ENCODE measurements at places on chromosomes 6 and 20.
A peak's percentile ranks its signal among the peaks of the same experiment; 100 is the strongest.

DNA sequence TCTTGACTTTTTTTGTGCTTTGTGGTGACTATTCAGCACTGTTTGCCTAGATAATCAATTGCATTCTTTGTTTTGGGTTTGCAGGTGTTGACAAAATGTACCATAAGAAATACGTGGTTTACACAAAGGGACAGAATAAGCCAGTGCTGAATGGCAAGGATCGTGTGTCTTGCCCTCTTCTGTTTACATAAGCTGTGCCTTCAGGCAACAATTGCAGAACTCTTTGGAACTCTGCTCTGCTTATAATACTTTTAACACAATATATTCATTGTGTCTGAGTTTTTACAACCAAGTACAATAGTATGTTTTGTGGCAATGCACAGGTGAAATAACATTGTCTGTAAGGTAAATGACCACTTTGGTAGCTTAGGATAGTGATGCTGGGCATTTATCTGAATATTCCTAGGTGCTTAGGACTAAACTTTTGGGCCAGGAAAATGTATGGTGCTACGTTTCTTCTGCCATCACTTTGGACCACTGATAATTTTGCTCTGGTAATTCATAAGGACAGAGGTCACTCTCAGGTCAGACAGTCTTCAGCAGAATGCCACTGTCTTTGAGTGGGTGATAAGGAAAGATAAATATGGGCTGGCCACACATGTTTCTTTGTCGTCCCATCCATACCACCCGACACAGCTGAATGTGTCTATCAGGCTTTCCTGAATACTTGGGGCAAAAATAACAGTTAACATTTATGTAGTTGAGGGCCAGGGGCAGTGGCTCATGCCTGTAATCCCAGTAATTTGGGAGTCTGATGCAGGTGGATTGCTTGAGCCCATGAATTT, 344.6 kb upstream of the IMPG1 start:
- no peak for DNase-seq

DNA sequence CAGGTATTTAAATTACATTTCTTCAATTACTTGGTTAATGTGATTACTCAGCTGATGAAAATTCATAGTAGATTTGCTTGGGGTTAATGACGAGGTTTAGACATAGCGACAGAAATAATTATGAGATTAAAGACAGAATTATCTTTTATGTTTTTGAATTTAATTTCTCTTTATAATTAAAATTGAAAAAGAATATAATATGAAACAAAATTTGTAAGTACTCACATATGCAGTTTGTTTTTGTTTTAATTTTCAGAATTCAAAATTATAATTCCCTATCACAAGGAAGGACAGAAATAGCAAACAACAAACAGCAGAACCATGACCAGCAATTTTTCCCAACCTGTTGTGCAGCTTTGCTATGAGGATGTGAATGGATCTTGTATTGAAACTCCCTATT, at the start of gene TAAR8:
TSS of gene TAAR8 (plus strand) at position 301 of the 400 bp plus-strand sequence. CDS start at position 322, 21 bp downstream.
- no peak for DNase-seq

GRCh38 chr6:106177786-106178185, 91.7 kb downstream of the PRDM1 start:
- no peak for DNase-seq

DNA sequence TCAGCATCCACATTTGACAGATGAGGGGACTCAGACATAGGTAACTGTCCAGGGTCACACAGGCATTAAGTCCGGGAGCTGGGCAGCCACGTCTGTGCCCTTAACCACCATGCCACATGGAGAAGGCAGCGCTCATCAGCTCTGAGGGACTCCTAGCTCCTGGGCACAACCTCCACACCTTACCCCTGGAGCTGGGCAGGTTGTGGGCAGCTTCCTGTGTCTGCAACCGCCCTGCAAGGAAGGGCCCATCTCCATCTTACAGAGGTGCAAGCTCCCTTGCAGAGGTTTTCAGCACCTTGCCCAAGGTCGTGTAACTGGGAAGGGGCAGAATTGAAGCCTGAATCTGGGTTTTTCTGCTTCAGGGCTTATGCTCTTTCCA, 7.9 kb downstream of the CCDC167 start:
- no peak for DNase-seq

- no peak for DNase-seq
Measured at GRCh38 chr20:41230136-41230535, 87.4 kb downstream of the ZHX3 start.

DNA sequence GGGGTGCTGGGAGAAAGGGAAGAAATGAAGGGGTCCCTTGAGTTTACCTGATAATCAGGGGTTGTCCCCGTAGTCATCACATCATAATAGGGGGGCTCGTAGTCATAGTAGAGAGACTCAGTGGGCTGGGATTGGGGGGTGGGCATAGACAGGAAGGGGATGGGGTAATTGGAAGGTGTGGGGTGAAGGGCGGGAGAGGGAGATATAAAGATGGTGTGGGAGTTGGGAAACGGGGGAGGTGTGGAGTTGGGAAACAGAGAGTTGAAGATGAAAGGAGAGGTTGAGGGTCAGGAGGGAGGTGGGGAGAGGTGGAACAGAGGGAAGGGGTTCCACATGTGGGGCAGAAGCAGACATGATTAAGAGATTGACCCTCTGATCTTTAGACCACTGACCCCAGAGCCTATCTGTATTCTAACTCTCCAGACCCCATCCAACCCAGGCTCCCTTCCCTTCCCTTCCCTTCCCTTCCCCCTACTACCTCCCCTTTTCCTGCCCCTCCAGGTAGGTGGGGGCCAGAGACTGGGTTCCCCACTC, 6.5 kb downstream of the COL11A2 start:
- DNase-seq: no peak

GRCh38 chr6:55567558-55567957, 11.4 kb downstream of the HMGCLL1 start:
- DNase-seq: no peak

- no peak for DNase-seq
Measured at GRCh38 chr20:59342023-59342957, 41.9 kb downstream of the EDN3 start.

- peak; percentile 63 for DNase-seq
Measured at GRCh38 chr6:143806282-143807102, 36.6 kb upstream of the LTV1 start.

DNA sequence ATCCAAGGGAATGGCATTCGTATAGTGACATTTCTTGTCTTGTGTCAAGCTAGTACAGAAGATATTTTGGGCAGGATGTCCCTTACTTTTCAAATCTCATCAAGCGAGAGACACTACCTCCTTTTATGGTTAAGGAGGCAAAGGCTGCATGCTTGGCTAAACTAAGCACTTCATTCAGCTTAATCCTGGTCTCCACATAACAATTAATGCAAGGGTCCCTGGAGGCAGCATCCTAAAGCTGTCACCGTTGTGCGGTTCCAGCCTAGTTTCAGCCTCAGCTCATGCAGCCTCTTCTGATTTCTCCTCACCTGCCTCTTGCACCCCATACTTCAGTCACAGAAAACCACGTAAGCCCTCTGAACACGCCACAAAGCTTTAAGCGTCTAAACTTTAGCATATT, 67.1 kb upstream of the SLC22A23 start:
- DNase-seq: no peak

DNA sequence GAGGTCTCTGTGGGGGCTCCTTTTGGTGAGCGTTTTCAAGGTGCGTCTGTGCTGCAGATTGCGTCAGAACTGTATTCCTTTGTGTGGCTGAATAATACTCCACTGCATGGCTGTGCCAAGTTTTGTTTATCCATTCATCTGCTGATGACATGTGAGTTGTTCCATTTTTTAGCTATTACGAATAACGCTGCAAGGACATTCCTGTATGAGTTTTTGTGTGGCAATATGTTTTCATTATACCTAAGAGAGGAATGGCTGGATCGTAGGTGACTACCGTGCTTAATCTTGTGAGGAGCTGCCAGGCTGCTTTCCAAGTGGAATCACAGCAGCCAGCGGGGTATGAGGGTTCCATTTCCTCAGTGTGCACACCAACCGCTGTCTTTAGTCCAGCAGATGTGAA, 1.1 kb upstream of the DACT2 start:
- no peak for DNase-seq

DNA sequence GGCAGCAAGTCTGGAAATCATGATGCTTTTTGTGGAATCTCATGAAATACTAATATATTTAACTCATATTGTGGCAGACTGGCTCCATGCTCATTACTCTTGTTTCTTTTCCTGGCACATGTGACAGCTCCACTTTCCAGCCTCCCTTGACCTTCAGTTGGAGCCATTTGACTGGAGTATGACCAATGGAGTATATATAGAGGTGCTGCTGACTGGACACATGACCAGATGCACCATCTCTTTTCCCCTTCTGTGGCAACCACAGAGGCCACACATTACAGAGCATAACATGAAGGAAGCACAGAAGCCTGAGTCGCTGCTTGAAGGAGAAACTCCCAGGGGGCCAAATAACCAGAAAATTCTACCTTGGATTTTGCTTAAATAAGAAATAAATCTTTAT, 77.4 kb downstream of the MKKS start:
- DNase-seq: no peak

GRCh38 chr6:157238346-157238745, 85.0 kb downstream of the TMEM242 start:
- DNase-seq: no peak

- no peak for DNase-seq
Measured at GRCh38 chr6:56664029-56664428, 21.3 kb upstream of the DST start.

GRCh38 chr20:53834062-53834442, 236.3 kb downstream of the BCAS1 start:
- DNase-seq: no peak

GRCh38 chr6:15320693-15321092, 74.8 kb downstream of the JARID2 start:
- DNase-seq: no peak

DNA sequence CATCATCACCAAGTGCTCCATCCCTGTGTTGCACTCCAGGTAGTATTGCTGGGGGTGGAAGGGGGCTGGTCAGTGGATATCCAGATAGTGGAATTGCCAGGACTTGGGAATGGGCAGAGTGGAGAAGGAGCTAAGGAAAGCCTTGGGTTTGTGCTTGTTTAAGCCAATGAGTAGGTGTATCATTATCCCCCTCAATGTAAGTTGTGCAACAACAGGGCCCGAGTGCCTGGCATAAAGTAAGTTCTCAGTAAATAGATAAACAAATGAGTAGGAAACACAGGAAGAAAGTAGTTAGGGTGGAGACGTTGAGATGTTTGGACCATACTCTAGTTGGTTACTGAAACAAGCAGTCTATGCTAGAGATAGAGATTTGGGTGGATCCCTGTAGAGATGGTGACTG, 9.8 kb downstream of the CCND3 start:
- DNase-seq: no peak

DNA sequence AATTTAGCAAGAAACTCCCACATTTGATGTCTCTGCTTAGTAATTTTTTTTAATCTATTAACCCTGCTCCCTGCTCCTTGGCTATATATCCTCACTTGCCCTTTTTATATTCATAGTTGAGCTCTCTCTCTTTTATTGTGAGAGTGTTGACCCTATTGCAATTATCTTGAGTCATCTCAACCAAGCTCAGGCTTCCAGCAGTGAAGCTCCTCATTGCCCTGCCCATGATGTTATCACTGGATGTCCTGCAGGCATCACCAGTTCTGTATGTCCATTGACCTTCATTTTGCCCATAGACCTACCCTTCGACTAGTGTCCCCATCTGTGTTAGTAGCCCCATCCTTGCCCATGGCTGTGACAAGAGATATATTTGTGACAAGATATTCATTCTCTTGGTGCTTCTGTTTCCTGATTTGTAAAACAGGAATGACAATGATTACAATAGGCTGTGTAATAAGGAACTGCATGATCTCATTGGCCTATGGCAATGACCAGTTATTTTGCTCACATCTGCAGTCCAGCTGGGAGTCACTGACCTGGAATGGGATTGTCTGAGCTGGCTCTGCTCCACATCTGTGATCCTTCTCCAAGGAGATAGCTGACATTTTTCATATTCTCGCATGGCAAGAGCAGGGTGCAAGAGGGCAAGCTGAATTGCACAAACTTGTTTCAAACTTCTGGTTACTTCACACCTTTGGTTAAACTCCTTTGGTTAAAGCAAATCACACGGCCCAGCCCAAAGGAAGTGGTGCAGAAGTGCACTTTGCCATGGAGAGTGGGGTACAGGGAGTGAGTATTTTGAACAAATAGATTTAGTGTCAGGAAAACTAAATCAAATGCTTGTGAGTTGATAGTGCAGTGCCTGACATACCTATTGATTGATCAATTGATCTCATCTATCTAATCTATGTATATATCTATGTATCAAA, 47.7 kb upstream of the CST5 start:
- no peak for DNase-seq

GRCh38 chr6:119308991-119309657, 40.4 kb downstream of the MAN1A1 start:
- DNase-seq: no peak

DNA sequence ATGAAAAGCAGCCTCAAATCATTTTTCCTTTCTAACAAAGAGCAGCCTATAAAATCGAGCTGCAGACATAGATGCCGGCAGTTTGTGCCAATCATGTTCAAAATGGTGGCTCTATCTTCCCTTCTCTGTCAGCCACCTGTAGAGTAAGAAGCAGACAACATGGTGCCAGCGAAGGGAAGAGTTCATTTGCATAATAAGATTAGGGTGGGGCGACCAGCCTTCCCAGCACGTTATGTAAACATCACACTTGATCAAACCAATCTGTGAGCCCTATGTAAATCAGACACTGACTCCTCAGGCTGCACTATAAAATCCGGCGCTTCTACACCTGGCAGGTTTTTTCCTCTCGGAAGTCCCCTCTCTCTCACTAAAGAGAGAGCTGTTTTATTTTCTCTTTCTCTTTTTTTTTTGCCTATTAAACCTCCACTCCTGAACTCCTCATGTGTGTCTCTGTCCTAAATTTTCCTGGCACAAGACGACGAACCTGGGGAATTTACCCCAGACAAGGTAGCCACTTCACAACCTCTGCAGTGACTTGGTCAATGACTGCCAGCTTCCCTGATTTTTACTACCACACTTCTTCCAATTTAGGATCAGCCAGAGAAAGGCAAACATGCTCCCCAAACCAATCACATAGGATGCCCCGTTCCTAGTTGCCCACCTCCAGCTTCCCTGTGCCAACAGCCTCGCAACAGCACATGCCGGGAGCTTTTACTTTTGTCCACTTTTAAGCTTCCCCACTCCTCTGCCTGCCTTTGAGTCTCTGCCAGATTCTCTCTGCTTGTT, 12.9 kb downstream of the TPMT start:
- DNase-seq: no peak

DNA sequence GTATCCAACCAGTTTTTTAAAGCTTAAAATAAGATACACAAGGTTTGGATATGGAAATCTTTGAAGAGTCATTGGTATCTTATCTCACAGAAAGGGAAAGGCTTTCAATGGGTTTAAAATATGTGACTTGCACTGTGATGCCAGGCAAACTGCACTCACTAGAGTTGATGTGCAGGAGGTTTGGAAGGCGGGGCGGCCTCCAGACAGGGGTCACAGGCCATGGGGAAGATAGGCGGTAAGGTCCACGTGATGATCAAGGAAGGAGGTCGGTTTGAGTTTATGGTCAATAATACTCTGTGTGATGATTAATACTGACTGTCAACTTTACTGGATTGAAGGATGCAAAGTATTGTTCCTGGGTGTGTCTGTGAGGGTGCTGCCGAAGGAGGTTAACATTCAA, 9.5 kb upstream of the RAMACL start:
- DNase-seq: no peak

- DNase-seq: peak; percentile 52
Measured at GRCh38 chr6:111997078-111997852, 56.6 kb upstream of the CCN6 start.
